Diencephalon (tissue), 1 donor: ENCODE measurements at places on chromosomes 12 and 14. TPM values are rescaled to one million over a fixed set of nuclear protein-coding genes. Genes with fewer than 3 reads are reported as not detected.

The NEDD8 gene
- 94.6 TPM for total RNA-seq

The RAB2B gene
- total RNA-seq = 43.8 TPM

The CCDC88C gene
- total RNA-seq = 60.0 TPM

The KCNMB4 gene
- total RNA-seq = 22.4 TPM

The PPP1R1A gene
- total RNA-seq = 31.8 TPM

The SLC5A8 gene
- total RNA-seq = 0.46 TPM

The SLC38A4 gene
- 2.1 TPM for total RNA-seq

The IGF1 gene
- 12.0 TPM for total RNA-seq

The SLC39A5 gene
- not detected for total RNA-seq

The EIF2S3B gene
- 0.92 TPM for total RNA-seq

The LETMD1 gene
- 59.7 TPM for total RNA-seq

The SLCO1B1 gene
- total RNA-seq = not detected

The GLT1D1 gene
- 24.9 TPM for total RNA-seq

The OR6C2 gene
- not detected for total RNA-seq

The COX6A1 gene
- total RNA-seq = 573 TPM

The RNASE7 gene
- not detected for total RNA-seq

The SMCO2 gene
- total RNA-seq = 0.46 TPM

The AMN gene
- 0.23 TPM for total RNA-seq

The PLA2G1B gene
- total RNA-seq = not detected

The PRMT5 gene
- total RNA-seq = 66.4 TPM

The HAL gene
- total RNA-seq = under 0.01 TPM

The VAMP1 gene
- 27.2 TPM for total RNA-seq

The NTF3 gene
- total RNA-seq = 6.2 TPM

The PROX2 gene
- total RNA-seq = not detected

The VRTN gene
- not detected for total RNA-seq

The PTPN11 gene
- 121 TPM for total RNA-seq

The POTEM gene
- not detected for total RNA-seq

The CD163L1 gene
- 4.4 TPM for total RNA-seq

The TBC1D30 gene
- 23.1 TPM for total RNA-seq

The RAB21 gene
- total RNA-seq = 24.2 TPM

The TROAP gene
- total RNA-seq = 6.5 TPM

The NUAK1 gene
- total RNA-seq = 26.8 TPM

The CD27 gene
- 0.46 TPM for total RNA-seq

The SRRM4 gene
- 11.5 TPM for total RNA-seq

The HHIPL1 gene
- 6.9 TPM for total RNA-seq
